ENCODE measurements at places on chromosomes 5 and 9.

DNA sequence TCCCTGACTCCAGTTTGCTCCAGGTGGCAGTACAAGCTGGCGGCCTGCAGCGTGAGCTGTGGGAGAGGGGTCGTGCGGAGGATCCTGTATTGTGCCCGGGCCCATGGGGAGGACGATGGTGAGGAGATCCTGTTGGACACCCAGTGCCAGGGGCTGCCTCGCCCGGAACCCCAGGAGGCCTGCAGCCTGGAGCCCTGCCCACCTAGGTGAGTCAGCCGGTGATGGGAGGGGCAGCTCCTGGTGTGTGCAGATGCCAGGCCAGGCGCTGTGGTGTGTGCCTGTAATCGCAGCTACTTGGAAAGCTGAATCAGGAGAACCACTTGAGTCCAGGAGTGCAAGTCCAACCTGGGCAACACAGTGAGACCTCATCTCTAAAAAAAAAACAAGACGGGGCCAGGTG, 10.0 kb upstream of the CACFD1 start:
- DNase-seq = no peak

- DNase-seq = peak; percentile 62
Measured at GRCh38 chr5:137706841-137707240, 29.0 kb downstream of the KLHL3 start.

GRCh38 chr5:71891406-71891805, 172.3 kb downstream of the CARTPT start:
- DNase-seq = no peak

- DNase-seq = no peak
Measured at GRCh38 chr5:175478008-175478383, 364 bp upstream of the SFXN1 start.

DNA sequence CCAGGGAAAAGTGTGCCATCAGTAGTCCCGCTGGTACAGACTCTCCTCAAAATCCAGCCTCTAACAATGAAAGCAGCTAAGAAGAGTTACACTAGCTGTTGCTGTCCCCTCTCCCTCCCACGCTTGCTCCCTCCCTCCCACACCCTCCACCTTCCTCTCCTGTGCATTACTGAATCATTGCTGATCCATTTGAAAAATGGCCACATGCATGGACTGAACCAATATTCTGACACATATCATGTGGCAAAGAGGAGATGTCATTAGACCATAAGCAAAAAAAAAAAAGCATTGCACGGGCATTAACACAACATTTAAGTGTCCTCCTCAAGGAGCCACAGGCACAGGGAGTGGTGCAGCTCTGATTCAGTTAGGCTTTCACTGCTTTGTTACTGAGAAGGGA, 37.9 kb downstream of the LHFPL2 start:
- DNase-seq = peak; percentile 53

DNA sequence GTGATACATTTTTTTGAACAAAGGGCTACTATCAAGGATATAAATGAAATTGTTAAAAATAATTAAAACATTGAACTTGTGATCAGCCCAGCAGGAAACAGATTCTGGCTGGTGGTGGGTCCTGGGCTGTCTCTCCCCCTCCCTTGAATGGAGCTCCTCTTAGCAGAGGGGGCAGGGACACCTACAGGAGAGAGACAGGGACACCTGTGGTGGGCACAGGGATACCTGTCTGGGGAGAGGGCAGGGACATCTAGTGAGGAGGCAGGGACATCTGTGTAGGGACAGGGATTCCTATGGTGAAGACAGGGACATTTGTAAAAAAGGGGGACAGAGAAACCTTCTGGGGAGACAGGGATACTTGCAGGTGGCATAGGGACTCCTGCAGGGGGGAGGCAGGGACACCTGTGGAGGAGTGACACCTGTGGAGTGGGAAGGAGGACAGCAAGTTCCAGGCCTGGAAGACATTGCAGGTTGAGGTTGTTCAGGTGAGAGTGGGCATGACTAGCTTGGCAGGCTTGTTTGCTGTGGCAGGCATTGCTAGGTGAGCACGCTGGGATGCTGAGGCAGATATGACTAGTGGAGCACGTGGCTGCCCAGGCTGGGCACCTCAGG, 264.2 kb downstream of the IRX2 start:
- no peak for DNase-seq

DNA sequence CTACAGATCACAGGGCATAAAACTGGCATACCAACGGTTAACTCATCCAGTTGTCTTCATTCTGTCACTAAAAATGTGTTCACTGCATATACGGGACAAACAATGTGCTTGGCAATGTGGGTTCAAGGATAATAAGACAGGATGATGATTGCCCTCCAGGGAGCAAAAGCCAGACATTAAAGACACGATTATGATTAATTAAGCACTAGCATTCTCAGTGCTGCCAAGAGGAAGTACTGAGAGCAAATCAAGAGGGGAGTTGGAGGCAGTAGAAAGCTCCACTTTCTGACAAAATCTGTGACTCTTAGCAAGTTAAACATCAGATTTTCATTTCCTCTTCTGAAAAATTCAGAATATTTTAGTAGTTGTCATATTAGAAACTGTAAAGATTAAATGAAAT, 9.0 kb upstream of the IFNA8 start:
- DNase-seq = no peak

All from EH (cell line).